ENCODE measurements at places on chromosomes 7 and 10. TPM values are rescaled to one million over a fixed set of nuclear protein-coding genes. Genes with fewer than 3 reads are reported as not detected.

Gene CYP2C19
- total RNA-seq: not detected

Gene GPRIN2
- not detected for total RNA-seq

Gene IFIT2
- total RNA-seq: 22.8 TPM

Gene GIMAP6
- total RNA-seq: 0.56 TPM

Gene SRI
- 158 TPM for total RNA-seq

Gene CYP3A4
- not detected for total RNA-seq

Gene CALCR
- not detected for total RNA-seq

Gene SHOC2
- total RNA-seq: 69.1 TPM

Gene NUP205
- total RNA-seq: 41.7 TPM

Gene ELOVL3
- total RNA-seq: 0.19 TPM

Gene PTPRN2
- 1.7 TPM for total RNA-seq

Gene TFEC
- total RNA-seq: not detected

Data from regular cardiac myocyte (primary cell).